ENCODE measurements at places on chromosomes 13 and 19. TPM values are rescaled to one million over a fixed set of nuclear protein-coding genes. Genes with fewer than 3 reads are reported as not detected.
A peak's percentile ranks its signal among the peaks of the same experiment; 100 is the strongest.

DNA sequence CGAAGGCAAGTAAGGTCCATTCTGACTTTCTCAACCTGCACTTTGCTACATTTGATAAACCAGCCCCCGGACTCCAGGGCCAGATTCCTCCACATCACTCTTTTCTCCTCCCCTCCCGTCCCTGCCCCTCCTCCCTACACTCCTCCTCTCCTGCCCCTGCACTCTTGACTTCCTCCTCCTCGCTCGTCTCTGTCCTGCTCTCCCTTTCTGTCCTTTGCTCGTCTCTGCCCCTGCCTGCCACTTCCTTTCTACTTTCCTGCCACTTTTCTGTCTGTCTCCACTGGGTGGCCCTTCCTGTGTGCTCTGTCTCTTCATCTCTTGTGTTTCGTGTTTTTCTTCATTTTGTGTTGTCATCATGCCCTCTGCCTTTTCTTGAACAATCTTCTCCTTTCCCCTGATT, 7.0 kb downstream of the U2AF2 start:
- no peak for DNase-seq
- peaks cover 13% of the 10 kb centered on the region for H3K4me1 ChIP-seq
- no peaks in the 10 kb centered on the region for H3K27me3 ChIP-seq

DNA sequence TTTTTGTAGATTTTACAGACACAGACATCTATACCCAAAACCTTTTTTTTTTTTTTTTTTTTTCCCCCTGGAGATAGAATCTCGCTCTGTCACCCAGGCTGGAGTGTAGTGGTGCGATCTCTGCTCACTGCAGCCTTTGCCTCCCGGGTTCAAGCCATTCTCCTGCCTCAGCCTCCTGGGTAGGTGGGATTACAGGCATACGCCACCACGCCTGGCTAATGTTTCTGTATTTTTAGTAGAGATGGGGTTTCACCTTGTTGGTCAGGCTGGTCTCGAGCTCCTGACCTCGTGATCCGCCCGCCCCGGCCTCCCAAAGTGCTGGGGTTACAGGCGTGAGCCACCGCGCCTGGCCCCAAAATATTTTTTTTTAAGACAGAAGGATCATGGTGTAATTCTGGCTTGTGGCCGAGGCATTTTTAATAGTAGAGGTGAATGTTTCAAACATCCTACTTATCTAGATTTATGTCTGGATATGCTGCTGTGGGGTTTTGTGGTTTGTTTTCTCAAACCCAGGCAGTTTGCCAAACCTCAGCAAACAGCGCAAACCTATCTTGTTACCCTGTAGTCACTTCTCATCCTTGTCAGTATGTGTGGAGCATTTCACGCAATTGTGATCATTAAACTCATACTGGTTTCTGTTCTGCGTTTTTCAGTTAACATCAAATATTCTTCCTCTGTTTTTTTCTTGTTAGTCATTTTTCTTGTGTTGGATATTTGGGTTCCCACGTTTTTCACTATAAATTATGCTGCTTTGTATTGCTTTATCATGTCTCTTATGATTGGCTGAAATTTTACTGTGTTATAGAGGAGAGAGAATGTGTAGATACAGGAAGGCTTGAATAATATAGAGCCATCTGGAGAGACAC, 36.2 kb upstream of the GARRE1 start:
- H3K27ac ChIP-seq: peak overlapping the region; percentile 35
- no peak overlapping the region for H3K4me3 ChIP-seq
- H3K27me3 ChIP-seq: no peaks in the 10 kb centered on the region
- H3K36me3 ChIP-seq: peaks cover 62% of the 10 kb centered on the region

DNA sequence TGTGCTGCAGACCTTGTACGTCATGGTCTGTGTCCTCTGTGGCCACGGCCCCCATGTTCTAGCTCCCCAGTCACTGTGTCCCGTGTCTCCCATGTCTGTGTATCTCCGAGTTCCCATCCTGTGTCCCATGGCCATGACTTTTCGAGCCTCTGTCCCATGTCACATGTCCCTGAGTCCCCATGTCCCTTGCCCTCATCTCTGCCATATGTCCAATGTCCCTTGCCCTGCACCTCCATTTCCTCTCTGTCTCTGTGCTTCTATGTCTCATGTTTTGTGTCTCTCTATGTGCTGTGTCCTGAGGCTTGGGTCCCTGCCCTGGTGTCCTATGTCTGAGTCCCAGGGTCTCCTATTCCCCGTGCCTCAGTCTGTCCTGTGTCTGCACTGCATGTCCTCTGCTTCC, 2.0 kb downstream of the ATP4A start:
- H3K4me3 ChIP-seq: no peak overlapping the region
- H3K27me3 ChIP-seq: peaks cover 9% of the 10 kb centered on the region
- peak; percentile 28 for DNase-seq
- H3K27ac ChIP-seq: no peak overlapping the region
- no peaks in the 10 kb centered on the region for H3K4me1 ChIP-seq

GRCh38 chr13:29438769-29439168, 156.7 kb downstream of the SLC7A1 start:
- peaks cover 22% of the 10 kb centered on the region for H3K4me1 ChIP-seq
- DNase-seq: no peak
- no peaks in the 10 kb centered on the region for H3K27me3 ChIP-seq
- peak overlapping the region; percentile 90 for H3K27ac ChIP-seq
- no peak overlapping the region for H3K4me3 ChIP-seq

DNA sequence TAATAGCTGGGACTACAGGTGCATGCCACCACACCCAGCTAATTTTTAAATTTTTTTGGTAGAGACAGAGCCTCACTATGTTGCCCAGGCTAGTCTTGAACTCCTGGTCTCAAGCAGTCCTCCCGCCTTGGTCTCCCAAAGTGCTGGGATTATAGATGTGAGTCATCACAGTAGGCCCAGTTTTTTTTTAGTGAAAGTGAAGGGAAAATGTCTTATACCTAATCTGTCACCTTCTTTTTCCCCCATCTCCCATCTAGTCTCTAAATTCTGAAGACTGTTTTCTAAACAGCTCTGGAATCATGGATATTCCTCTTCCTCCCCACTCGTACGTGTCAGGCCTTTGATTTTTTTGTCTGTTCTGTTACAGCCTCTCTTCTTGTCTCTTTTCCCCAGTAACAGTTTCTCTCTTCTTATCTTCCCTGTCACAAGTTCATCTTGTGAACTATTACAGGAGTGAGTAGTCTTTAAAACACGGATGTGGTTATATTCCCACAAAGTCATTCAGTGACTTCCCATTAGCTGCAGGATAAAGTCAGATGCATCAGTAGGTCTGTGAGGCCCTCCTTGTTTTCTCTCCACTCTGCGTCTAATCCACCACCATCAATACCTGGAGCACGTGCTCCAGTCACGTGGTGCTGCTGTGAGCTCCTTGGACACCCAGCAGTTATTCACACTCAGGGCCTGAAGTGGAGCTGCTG, 2.9 kb downstream of the CDC16 start:
- H3K4me3 ChIP-seq: no peak overlapping the region
- H3K36me3 ChIP-seq: peaks cover 49% of the 10 kb centered on the region
- no peaks in the 10 kb centered on the region for H3K27me3 ChIP-seq
- peaks cover 6% of the 10 kb centered on the region for H3K4me1 ChIP-seq
- DNase-seq: no peak
- no peak overlapping the region for H3K27ac ChIP-seq

- H3K4me1 ChIP-seq: no peaks in the 10 kb centered on the region
- H3K4me3 ChIP-seq: no peak overlapping the region
- DNase-seq: no peak
- no peaks in the 10 kb centered on the region for H3K27me3 ChIP-seq
- H3K27ac ChIP-seq: no peak overlapping the region
Observed at GRCh38 chr13:50970956-50971355, 61.4 kb downstream of the RNASEH2B start.

DNA sequence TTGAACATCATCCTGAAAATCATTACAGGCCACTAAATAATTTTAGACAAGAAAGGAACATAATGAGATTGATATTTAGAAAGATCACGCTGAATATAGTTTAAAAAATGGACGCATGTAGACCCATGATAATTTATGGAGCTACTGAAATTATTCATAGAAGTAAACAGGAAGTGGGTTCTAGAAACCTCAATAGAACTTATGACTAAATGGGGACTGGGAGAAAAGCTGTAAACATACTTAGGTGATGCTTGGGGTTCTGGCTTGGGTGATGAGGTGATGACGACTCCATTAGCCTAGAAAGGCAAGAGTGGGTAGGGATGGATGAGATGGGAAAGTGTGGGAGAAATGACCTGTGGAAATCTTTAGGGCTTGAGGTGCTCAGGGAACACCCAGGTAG, 484.0 kb downstream of the MYO16 start:
- H3K36me3 ChIP-seq: no peaks in the 10 kb centered on the region
- no peak overlapping the region for H3K27ac ChIP-seq
- DNase-seq: no peak
- no peaks in the 10 kb centered on the region for H3K4me1 ChIP-seq
- H3K4me3 ChIP-seq: no peak overlapping the region

DNA sequence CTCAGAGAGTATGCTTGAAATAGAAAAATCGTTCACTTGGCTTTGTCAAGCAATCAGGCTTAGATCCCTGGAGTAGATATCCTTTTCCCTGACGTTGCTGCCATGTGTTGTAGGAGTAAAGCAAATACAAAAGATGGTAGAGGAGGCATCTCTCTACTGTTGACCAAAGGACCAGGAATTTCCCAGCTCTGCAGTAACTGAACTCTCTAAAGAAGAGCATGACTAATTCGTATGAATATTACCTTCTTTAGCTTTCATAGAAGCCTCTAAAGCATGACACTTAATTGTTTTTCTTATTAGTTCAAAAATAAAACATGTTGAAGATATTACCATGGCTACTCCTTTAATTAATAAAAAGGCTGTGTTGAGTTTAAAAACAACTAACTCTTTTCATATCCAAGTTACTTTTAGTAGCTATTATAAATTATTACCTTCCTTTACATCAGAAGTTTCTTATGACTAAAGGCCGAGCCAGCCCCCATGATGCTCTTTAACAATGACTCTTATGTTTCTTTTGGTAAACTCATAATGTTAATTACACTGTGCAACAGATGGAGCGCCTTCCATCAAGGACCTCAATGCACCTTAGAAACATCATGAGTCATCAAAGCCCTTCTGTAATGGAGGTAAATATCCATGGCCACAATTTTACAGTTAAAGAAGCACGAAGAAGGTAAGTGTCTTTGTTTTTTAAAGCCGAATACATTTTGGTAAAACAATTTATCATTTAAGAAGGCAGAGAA, 352.4 kb downstream of the KLF5 start:
- DNase-seq: no peak
- no peaks in the 10 kb centered on the region for H3K27me3 ChIP-seq
- H3K4me3 ChIP-seq: no peak overlapping the region
- H3K36me3 ChIP-seq: no peaks in the 10 kb centered on the region

DNA sequence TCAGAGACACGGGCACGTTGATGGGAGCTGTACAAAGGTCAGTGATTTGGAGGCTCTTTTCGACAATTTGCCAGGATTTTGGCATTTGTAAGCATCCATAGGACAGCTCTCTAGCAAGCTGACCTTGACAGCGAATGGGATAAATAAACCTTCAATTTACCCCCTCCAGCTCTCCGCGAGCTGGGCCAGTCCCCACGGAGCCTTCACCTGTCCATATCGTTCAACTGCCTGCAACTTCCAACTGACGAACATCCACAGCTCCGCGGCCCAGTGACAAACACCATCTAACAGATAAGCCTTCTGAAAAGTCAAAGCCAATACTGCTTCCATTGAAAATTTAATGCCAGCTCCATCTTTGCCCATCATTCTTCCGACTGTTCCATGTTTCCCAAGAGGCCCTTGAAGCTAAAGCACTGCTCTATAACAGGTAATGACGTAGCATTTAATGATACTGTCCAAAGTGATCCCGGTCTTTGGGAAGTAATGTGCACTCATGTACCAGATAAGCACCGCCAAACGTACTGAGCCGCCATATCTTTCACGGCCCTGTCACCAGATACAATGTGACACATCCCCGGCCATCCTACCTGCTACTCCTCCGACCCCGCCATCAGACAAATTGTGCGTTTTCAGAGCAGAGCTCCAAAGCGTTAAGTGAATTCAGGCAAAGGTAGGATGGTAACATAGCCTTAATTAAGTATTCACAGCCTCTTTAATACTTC, 365.3 kb upstream of the ZNF507 start:
- no peak for DNase-seq
- no peak overlapping the region for H3K4me3 ChIP-seq
- H3K4me1 ChIP-seq: no peaks in the 10 kb centered on the region

DNA sequence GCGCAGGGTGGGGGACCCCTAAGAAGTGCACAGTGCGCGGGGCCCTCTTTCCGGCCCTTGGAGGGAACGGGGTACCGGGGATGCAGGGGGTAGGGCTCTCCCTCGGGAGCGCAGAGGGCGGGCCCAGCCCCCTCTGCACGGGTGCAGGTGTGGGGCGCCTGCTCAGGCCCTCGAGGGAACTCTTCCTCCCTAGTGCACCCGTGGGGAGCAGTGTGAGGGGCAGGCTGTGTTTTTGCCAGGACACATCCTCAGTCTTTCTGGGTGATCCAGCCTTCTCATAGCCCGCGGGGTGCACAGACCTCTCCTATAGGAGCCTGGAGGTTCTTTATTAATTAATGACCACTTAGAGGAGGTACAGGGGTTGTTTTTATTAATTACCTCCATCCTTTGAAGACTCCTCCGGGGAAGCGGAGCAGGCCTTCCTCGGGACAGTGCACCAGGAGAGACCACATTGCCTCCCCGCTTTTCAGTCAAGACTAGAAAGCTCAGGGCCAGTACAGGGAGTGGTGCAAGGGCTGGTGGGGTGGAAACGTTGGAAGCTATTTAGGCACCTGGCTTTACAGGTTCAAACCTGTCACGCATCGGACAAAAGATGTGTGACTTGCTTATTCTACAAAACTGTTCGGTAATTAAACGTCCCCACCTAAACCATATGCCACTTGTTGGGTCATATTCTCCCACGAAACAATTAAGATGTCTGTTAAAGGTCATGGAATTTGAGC, 598 bp upstream of the GJB6 start:
- no peak overlapping the region for H3K27ac ChIP-seq
- H3K4me3 ChIP-seq: peak overlapping the region; percentile 45
- no peaks in the 10 kb centered on the region for H3K27me3 ChIP-seq
- no peaks in the 10 kb centered on the region for H3K4me1 ChIP-seq
- no peak for DNase-seq
- H3K36me3 ChIP-seq: no peaks in the 10 kb centered on the region

- peak overlapping the region; percentile 86 for H3K27ac ChIP-seq
- H3K4me3 ChIP-seq: peak overlapping the region; percentile 56
- H3K4me1 ChIP-seq: peaks cover 3% of the 10 kb centered on the region
- DNase-seq: no peak
- no peaks in the 10 kb centered on the region for H3K27me3 ChIP-seq
- H3K36me3 ChIP-seq: peaks cover 10% of the 10 kb centered on the region
Observed at GRCh38 chr19:6737873-6738786, 750 bp upstream of the GPR108 start.

- no peaks in the 10 kb centered on the region for H3K36me3 ChIP-seq
- no peaks in the 10 kb centered on the region for H3K27me3 ChIP-seq
- H3K4me1 ChIP-seq: no peaks in the 10 kb centered on the region
- no peak for DNase-seq
Observed at GRCh38 chr13:48621056-48621455, 32.7 kb upstream of the CYSLTR2 start.

The SLC10A2 gene
- not detected for total RNA-seq

The FUT1 gene
- total RNA-seq: 3.8 TPM

The ASPDH gene
- not detected for total RNA-seq

The ERICH6B gene
- not detected for total RNA-seq
